ENCODE measurements at places on chromosomes 6 and 20. TPM values are rescaled to one million over a fixed set of nuclear protein-coding genes. Genes with fewer than 3 reads are reported as not detected.

DNA sequence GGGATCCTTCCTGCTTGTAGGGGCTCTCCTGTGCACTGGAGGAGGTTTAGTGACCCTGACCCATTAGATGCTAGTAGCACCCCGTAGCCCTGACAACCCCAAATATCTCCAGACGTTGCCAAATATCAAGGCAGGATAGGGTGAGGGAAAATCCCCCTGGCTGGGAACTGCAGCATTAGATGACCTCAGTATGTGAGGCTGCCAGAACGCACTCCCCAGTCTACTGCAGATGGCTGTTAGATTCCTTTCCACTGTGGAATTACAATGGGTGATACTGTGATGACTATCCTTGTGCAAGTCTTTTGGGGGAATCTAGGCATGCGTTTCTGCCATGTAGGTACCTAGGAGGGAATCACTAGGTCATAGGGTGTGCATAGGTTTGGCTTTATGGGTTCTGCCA is 226.3 kb upstream of the KCNG1 start:
- DNase-seq, result no peak

DNA sequence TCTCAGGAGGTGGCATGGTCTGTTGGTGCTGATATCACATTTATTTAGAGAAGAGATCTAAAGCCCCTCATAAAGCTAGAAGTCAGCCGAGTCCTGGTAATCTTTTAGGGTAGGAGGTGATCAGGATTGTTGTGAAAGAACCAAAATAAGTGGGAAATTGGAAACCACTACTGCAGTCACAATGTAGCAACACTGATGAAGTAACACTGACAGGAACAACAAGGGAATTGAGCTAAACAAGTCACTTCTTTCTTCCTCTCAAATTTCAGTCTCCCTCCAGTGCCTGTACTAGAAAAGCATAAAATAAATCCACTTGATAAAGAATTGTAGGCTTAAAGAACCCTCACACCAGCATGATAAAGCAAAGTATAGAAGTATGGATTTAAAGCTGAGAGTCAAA is 1509.0 kb downstream of the GRIK2 start:
- DNase-seq, result no peak

DNA sequence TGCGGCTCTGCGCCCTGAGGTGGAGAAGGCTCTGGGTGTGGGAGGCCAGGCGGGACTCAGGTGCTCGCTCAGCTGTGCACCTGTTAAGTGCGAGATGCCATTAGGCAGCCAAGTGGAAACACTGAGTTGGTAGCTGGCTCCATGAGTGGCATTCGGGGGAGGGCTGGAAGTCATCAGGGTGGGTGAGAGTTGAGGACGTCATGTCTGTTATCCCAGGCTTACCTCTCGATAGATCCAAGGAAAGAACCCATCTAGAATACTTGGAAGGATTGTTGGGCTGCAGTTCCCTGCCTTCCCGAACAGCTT is 41.3 kb downstream of the TAF8 start:
- DNase-seq, result no peak

Gene FNDC11
- 0.29 TPM for total RNA-seq

Gene KCNK17
- total RNA-seq, result not detected

Gene FAM217A
- not detected for total RNA-seq

DNA sequence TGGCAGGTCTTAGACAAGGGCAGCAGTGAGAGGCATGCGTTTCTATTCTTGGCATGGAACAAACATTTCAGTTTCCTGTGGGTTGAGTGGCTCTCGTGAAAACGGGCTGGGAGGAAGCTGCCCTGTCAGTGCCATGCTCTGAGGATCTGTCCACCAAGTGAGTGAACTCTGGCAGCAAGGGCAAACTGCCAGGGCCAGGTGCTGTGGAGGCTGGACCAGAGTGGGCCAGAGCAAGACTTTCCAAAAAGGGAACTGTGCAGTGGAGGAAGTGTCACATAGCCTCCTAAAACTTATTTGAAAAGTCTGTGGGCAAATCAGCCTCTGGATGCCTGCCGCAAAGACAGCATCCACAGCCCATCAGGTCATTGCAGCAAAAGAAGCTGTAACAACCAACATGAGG is 44.2 kb upstream of the TAB2 start:
- DNase-seq, result no peak

- no peak for DNase-seq
These were observed 34.4 kb upstream of the MRPS10 start for GRCh38 chr6:42251911-42252637.

Gene OR12D3
- not detected for total RNA-seq

Gene C6orf132
- not detected for total RNA-seq

Gene SULF2
- total RNA-seq, result 0.58 TPM

DNA sequence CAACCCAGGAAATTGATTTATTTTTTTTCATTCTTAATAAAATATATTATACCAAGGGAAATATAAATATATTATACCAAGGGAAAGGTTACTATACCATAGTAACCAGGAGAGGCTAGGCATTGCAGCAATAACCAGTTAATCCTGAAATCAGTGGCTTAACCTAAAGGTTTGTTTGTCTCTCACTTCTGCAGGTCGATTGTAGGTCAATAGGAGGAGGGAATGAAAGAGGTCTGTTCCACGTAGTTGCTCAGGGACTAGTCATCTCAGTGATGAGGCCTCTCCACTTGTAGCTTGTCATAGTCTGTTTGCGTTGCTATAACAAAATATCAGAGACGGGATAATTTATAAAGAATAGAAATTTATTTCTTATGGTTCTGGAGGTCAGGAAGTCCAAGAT is 168.0 kb downstream of the GJA1 start:
- DNase-seq, result no peak

DNA sequence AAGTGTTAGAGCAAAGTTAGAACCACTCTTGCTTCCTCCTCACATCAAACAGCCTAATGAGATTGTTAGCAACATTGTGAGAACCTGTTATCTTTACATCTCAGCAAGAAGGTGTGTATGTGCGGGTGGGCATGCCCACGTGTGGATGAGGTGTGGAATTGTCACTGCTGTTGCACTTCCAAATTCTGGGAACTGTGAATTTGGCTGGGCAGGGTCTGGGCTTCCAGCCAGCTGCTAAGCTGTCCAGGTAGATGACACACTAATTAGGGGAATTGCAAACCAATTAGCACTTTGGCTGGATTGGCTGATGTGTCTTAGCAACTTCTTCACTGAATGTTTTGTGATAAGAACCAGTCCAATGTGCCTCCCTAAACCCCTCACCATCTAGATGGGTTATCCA is 848.2 kb downstream of the DHX35 start:
- DNase-seq, result no peak

DNA sequence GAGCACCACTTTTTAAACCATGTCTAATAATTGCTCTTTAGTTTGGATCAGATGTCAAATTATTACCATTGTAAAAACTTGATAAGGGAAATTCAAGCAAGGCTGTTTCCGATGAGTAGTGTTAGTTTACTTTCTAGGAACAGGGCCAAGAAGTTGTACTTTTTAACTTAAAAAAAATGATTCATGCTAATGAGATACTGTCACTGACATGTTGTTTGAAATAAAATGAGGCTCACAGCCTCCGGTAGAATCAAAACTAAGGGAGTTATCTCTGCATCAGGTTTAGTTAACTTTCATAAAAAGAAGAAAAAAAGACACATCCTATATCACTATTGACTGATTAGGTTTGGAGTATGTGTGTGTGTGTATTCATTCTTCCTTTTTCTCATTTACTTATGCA is 55.2 kb upstream of the SUPT3H start:
- no peak for DNase-seq

Gene BEND3
- total RNA-seq, result 3.8 TPM

- peak; percentile 76 for DNase-seq
These were observed 42.6 kb downstream of the TRIM27 start for GRCh38 chr6:28880894-28881780.

GRCh38 chr20:3163099-3164042 is 3.7 kb upstream of the FASTKD5 start:
- no peak for DNase-seq

DNA sequence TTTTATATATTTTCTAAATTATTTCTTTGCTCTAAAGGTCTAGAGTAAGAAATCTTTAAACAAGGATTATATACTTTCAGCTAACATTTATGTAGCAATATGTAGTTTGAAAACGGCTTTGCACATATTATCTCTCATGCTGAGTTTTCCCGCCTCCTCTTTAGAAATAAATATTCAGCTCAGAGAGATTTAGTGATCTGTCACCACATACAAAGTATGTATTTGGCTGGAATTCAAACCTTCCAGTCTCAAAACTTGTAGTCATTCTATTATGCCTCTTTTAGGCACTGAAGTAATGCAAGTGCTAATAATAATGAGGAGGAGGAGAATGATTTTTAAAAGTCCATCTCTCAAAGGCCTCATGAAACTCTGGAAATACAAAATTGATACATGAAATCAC is 525.0 kb downstream of the GRIK2 start:
- no peak for DNase-seq

Gene CLIC5
- 2.2 TPM for total RNA-seq

Gene SLC13A3
- not detected for total RNA-seq

GRCh38 chr20:62040933-62041332 is 24.7 kb downstream of the TAF4 start:
- no peak for DNase-seq

Gene CST2
- not detected for total RNA-seq

Gene DNAH8
- not detected for total RNA-seq

DNA sequence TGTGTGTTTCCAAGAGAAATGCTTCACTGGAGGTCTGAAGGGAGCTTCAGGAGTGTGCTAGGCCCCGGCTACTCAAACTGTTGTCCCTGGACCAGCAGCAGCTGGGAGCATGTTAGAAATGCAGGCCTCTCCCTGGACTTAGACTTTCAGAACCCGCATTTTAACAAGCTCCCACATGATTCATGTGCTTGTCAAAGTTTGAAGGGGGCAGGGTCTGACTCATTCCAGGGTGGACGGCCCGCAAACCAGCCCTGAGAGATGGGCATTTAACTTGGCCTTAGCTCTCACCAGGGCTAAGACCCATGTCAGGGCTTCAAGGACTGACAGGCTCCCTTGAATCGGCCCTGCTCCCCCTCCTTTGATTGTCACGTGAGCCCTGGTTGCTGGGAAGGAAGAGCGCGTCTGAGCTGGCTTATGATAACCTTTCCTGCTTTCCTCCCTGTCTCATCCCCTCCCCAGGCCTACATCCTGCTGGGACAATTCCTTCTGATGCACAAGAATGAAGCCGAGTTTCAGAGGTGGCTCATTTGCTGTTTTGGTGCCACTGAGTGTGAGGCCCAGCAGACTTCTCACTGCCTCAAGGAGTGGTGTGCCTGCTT is 35.5 kb downstream of the BANF2 start:
- DNase-seq, result no peak

DNA sequence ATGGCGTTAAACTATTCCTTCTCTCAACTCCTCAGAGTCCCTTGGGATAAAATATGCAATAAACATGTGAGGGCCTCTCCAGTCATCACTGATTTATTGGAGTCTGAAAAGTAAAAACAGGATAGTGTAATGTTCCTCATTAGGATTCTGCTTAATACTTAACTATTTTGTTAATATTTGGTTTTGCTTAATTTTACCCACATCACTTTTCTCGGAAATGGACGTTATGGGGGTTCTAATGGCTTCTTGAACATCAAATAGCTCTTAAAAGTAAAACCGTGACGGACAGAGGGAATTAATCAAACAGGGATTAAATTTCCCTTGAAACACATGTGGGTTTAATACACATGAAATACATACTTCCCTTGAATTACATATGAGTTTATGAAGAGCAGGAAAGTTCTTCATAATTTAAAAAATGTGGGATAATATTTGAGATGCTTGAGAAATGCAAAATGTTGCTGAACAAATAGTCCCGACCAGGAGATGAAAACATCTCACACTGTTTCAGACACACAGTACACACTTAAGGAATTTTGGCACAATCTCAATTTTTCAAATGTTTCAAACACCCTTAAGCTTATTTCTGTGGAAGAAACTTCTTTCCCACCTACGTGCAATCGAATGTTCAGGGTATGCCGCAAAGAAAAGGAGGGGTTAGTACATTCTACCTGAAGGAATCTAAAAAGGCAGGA is 38.4 kb upstream of the EIF2S2 start:
- no peak for DNase-seq

Gene VNN1
- not detected for total RNA-seq
